ENCODE measurements at places on chromosomes 4 and X. TPM values are rescaled to one million over a fixed set of nuclear protein-coding genes. Genes with fewer than 3 reads are reported as not detected.

- H3K36me3 ChIP-seq = no peaks in the 10 kb centered on the region
- DNase-seq = no peak
- peaks cover 8% of the 10 kb centered on the region for H3K4me1 ChIP-seq
Observed at GRCh38 chr4:25347473-25347872, 29.6 kb upstream of the ANAPC4 start.

GRCh38 chrX:103817502-103817901, 14.6 kb downstream of the RAB9B start:
- DNase-seq = no peak
- no peaks in the 10 kb centered on the region for H3K36me3 ChIP-seq
- no peaks in the 10 kb centered on the region for H3K27me3 ChIP-seq
- no peak overlapping the region for H3K27ac ChIP-seq

GRCh38 chrX:78822157-78822690, 74.7 kb downstream of the LPAR4 start:
- H3K4me3 ChIP-seq = no peak overlapping the region
- H3K36me3 ChIP-seq = no peaks in the 10 kb centered on the region
- no peak for DNase-seq
- H3K27ac ChIP-seq = no peak overlapping the region
- H3K27me3 ChIP-seq = no peaks in the 10 kb centered on the region

DNA sequence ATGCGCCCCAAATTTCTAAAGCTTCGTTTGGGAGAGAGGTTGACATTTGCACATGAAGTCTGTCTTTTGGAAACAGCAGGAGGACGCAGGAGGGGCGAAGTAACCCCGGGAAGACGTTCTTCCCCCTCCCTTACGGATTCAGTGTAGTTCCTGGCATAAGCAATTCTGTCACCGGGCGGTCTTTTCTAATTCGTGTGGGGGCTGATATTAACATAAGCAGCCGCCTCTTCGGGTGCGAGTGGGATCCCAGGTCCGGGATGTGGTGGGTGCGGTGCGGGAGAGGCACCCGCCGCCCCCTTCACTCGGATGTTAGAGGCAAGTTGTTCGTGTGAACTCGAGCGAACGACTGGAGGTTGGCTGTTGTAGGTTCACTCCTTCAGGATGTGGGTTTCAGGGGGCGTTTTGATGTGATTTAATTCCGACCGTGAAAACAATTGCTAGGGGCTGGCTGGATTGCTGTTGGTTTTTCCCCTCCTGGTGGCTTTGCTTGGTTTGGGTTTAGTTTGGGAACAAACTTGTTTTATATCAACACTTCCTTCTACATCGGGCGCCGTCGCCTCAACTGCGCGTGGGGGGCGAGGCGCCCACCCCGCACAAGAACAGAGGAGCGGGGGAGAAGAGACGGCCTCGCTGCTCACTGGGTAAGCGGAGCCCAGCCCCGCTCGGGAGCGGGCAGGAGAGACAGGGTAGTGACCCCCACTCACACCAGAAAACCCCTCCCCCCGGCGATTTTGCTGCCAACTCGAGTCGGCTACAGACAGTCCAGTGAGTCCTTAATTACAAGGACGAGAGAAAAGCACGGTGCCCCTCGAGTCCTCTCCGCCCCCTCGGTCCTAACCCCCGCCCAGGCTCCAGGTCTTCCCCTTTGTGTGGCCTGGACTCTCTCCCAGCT, 2.9 kb upstream of the LEF1 start:
- no peak overlapping the region for H3K27ac ChIP-seq
- DNase-seq = no peak
- H3K4me1 ChIP-seq = peaks cover 3% of the 10 kb centered on the region
- peaks cover 74% of the 10 kb centered on the region for H3K27me3 ChIP-seq
- H3K36me3 ChIP-seq = no peaks in the 10 kb centered on the region

DNA sequence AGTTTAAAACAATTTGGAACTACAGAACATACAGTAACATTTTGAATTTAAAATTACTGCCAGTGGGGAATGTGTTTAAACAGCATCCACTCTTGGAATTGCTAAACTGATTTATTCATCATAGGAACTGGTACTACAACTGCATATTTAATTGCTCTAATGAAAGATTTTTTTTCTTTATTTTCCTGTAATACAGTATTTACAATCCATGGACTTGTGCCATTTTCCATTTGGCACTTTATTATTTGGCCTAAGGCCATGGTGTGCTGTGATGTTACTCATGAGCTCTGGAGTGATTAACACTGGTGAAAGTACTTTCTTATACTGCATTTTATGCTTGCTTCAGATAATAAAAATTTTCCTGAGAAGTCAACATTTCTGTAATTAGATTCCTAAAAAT, 69.7 kb upstream of the NUDT6 start:
- H3K27ac ChIP-seq = no peak overlapping the region
- no peaks in the 10 kb centered on the region for H3K27me3 ChIP-seq
- DNase-seq = no peak
- no peaks in the 10 kb centered on the region for H3K36me3 ChIP-seq
- H3K4me1 ChIP-seq = peaks cover 6% of the 10 kb centered on the region

DNA sequence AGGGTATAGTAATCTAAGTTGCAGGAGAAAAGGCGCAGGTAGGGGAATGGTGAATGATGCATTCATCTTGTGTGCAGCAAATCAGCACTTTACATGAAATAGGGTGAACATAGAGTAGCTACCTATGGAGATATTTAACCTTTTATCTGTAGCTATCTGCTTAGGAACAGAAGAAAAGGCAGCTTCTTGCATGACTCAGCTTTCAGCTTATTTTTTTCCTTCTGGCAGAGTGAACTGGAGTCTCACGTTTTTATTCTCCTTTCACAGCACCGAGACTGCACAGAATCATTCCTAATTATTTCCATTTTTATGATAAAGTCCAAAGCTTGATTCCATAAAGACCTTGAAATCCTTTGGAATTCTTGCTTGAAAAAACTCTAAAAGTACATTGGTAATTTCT, 4.8 kb upstream of the SCOC start:
- no peak for DNase-seq
- no peak overlapping the region for H3K4me3 ChIP-seq
- H3K27ac ChIP-seq = no peak overlapping the region
- no peaks in the 10 kb centered on the region for H3K36me3 ChIP-seq
- H3K27me3 ChIP-seq = no peaks in the 10 kb centered on the region
- H3K4me1 ChIP-seq = peaks cover 10% of the 10 kb centered on the region

The XKRX gene
- 0.26 TPM for polyA plus RNA-seq

The ARMCX1 gene
- 14.9 TPM for polyA plus RNA-seq

Measured in keratinocyte (primary cell).